ENCODE measurements at places on chromosomes 6 and 20.

DNA sequence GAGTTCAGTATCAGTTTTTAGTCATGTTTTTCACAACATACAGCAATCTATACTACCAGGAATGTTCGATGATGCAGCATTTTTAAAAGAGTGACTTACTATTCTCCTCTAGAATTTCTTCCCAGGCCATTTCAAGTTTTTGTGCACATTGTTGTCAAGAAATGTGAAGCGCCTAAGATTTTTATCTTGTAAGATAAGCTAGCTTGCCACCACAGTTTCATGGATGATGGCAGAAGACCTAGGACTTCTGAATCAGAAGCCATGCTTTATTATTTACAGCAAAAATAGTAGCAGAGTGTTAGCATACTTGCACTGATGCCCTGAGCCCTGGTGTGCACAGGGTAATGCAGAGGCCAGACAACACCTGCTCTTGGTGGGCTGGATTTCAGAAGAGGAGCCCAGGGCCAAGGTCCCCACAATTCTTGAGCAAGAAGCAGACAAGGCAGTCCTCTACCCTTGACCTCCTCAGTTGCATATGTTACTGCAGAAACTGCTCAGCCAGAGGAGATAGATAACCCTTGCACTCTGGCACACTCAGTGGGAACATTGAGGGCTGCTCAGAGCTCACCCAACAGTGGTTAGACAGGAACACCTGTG is 99.2 kb downstream of the QKI start:
- no peak for DNase-seq

DNA sequence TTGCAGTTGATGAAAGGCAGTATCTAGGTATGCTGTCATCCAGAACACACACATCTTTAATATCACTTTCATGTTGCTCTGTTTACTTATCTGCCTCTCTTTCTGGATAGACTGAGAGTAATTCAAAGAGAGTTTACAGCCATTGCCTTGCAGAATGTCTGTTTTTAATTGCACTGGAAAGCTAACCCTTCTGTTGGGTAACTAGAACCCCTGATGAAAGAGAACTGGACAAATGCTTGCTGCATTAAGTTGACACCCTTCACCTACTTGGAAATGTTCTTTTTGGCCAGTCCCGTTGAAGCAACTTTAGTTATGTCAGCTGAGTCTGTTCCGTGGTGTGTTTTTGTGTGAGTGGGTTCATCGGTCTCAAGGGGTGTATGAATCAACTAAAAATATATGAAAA is 383.8 kb upstream of the CITED2 start:
- no peak for DNase-seq

DNA sequence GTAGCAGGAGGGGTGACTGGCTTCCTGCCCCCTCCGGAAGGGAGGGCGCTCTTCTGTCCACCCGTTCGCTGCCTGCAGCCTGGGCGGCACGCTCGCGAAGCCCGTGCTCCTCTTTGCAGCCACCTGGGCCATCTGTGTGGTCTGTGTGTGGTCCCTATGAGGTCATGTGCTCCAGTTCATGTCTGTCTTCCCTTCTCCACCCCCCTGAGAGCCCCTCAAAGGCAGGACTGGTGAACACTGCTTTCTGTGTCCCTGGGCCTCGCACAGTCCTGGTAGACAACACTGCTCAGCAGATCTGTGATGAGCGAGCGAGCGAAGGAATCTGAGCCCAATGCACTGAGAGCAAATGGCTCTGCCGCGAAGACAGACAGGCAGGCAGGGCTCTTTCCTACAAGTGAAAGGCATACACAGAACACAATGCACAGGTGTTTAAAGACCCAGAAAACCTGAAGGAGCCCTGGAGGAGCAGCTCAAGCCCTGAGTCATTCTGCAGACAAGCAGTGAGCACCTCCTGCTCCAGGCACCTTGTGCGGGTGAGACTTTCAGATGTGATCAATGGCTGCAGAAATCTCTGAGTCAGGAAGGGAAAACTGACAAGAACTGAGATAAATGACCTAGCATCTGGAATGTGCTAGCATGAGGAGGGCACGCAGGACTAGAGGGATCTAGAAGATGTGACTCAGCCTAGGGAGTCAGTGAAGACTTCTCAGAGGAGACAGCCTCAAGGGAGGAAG is 27.1 kb downstream of the PPP1R3G start:
- DNase-seq = no peak

GRCh38 chr6:15574486-15574885 is 88.3 kb downstream of the DTNBP1 start:
- DNase-seq = no peak
